Activated CD4-positive, alpha-beta T cell treated with anti-CD3 and anti-CD28 coated beads for 4 hours (primary cell): ENCODE measurements at places on chromosomes 12 and 14.

GRCh38 chr14:61644175-61644574 is 51.1 kb upstream of the HIF1A start:
- DNase-seq: no peak

GRCh38 chr12:93608313-93608712 is 35.8 kb downstream of the SOCS2 start:
- DNase-seq: no peak

- DNase-seq: no peak
These were observed 42.4 kb downstream of the OVCH1 start for GRCh38 chr12:29455087-29455486.

DNA sequence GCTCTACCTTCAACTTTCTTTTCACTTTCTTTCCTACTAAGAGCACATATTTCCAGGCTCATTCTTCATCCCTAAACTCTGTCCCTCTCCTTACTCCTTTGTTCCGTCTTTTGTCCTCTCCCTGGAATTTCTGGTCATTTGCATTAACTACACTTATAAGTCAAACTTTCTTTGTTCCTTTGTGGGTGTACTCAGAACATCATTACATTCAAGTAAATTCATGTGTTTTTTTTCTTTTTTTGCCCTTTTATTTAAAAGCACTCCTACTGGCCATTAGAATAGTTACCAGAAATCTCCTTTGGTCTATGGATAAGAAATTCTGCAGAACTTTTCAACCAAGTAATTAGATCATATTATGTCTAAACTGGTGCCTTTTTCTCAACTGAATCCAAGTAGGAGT is 802.6 kb downstream of the DIO2 start:
- no peak for DNase-seq
